ENCODE measurements at places on chromosomes 12 and 14. TPM values are rescaled to one million over a fixed set of nuclear protein-coding genes. Genes with fewer than 3 reads are reported as not detected.

The TARBP2 gene
- 22.0 TPM for total RNA-seq

The HOXC12 gene
- total RNA-seq: not detected

DNA sequence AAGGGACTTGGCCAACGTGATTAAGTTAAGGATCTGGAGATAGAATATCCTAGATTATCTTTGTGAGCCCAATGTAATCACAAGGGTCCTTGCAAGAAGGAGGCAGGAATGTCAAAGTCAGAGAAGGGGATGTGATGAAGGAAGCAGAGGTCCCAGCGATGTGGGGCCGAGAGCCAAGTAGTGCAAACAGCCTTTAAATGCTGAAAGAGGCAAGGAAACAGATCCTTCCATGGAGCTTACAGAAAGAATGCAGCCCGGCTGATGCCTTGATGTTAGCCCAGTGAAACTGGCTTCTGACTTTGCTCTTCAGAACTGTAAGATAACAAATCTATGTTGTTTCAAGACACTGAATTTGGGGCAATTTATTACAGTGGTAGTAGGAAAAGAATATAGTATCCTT, 74.9 kb downstream of the NEDD1 start:
- no peak for DNase-seq

DNA sequence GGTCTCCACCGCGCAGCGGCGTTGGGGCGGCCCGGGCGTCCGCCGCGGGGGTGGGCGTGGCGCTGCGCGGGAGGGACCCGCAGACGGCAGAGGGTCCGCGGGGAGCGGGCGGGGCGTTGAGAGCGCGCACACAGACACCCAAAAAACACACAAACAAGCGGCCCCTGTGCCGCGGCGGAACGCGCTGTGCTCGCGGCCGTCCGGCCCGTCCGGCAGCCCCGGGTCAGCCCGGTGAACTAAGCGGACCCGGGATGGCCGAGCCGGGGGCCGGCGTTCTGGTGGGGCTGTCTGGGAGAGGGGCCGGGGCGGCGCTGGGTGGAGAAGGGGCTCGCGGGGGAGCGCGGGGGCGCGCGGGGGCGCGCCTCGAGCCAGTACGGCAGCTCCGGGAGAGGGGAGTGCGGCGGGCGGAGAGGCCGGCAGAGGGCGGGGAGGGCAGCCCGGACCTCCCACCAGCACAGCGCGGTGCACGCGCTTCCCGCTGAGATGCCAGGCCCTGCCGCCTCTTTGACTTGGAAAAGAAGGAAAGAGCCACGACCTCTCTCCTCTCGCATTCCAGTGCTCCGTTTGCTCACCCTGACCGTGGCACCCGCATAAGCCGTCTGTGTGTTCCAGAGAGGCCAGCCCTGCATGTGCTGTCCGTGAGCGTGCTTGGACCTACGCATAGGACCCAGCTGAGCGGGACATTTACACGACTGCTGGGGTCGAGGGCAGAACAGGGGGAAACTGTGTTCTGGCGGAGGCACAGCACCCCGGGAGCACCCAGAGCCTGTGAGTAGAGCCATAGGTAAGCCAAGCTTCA, 10.3 kb downstream of the SLC6A12 start:
- DNase-seq: no peak

GRCh38 chr12:120941846-120942405, 36.4 kb upstream of the HNF1A start:
- no peak for DNase-seq

DNA sequence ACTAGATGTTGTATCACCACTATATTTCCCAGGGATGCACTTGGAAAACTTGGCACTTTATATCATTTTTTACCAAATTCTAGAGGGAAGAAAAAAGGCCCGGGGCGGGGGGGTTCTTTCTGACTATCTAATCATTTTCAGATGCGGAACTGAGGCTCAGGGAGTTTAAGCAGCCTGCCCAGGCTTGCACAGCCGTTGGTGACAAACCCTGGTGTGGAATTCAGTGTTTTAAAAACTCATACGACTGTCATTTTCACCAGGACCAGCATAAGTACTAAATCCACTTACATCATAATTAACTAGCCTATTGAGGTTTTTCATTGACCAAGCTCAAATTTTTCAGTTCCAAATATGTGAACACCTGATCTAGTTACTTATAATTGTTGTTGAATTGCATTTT, 181.0 kb downstream of the IPO8 start:
- DNase-seq: no peak

DNA sequence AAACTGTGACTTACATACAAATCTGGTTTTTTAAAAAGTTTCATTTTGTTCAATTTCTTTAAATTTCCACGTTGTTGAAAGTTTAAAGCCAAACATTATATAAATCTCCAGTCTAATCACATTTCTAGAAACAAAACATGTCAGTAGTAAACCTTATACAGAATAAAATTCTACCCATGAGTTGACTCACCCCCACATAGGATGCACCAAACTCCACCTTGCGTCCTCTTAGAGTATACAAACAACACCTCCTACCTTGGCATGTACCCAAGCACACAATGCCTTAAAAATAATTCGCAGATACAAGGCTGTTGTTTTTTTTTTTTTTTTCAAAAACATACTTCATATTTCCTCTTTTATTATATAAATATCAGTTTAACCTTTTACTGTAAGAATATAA, 3.3 kb downstream of the FBXL14 start:
- DNase-seq: no peak

DNA sequence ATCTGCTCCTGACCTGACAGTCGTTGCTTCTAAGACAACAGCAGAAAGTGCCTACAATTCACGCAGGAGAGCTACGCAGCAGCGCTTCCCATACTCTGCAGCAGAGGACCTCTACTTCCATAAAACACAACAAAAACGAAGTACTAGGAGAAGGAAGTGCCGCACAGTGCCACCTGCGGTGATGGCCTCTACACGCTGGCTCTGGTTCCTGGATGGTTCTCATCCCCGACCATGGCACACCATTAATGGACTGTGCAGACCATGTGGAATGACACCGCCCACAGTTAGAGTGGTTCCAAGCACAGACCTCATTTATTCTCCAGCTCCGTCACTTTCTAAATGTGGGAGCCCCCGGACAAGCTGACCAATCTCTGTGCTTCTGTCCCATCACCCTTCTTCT, 28.3 kb downstream of the TPCN1 start:
- DNase-seq: no peak

DNA sequence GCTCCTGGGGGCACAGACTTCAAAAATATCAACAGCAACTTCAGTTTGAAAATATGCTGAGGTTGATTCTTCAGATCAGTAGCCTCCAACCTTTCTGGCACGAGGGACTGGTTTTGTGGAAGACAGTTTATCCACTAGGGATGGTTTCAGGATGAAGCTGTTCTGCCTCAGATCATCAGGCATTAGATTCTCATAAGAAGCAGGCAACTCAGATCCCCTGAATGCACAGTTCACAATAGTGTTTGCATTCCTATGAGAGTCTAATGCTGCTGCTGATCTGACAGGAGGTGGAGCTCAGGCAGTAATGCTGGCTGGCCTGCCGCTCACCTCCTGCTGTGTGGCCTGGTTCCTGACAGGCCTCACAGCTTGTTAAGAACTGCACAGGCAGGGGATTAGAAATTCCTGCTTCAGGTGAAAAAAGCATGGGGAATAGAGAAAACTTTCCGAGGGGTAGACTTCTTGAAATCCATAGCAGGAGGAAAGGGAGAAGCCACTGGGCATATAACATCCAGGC, 12.8 kb downstream of the EPYC start:
- DNase-seq: no peak

DNA sequence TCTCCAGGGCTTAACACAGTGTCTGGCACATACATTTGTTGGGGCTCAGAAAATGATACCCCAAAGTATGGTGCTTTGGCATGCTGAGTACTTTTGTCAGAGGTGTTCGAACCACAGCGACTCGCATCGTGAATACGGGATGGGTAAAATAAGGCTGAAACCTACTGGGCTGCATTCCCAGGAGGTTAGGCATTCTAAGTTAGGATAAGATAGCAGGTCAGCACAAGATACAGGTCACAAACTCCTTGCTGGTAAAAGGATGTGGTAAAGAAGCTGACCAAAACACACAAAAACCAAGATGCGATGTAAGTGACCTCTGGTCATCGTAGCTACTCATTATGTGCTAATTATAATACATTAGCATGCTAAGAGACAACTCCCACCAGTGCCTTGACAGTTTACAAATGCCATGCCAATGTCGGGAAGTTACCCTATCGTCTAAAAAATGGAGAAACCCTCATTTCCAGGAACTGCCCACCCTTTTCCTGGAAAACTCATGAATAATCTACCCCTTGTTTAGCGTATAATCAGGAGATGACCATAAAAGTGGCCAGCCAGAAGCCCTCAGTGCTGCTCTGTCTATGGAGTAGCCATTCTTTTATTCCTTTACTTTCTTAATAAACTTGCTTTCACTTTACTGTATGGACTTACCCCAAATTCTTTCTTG, 3.3 kb upstream of the AEBP2 start:
- DNase-seq: no peak

GRCh38 chr12:99130808-99131553, 485.9 kb downstream of the APAF1 start:
- DNase-seq: no peak

DNA sequence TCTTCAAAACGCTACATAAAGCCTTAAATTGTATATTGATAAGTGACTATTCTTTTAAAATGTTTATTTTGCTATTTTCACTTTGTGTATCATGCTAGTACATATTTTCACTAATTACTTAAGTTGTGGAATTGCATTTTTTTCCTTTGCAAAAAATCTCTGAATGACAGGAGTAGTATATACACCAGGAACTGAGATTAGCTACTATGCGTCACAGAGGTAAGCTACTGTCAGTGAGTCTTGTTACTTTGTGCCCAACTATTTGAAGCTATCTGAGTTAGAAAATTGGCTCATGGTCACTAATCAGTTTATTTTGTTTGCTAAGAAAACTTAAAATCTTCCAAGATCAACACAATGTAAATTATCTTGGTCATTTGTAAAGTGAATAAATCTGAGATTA, 887.4 kb downstream of the TMTC2 start:
- no peak for DNase-seq

Measured in liver (tissue), 10 donors.